Fibroblast of pulmonary artery (primary cell): ENCODE measurements at places on chromosomes 5 and 9.

GRCh38 chr9:91349115-91349555, 12.6 kb downstream of the AUH start:
- DNase-seq, result no peak

GRCh38 chr9:16652582-16652981, 217.9 kb downstream of the BNC2 start:
- DNase-seq, result peak; percentile 35

- DNase-seq, result no peak
Observed at GRCh38 chr9:33300546-33300945, 10.2 kb downstream of the NFX1 start.

DNA sequence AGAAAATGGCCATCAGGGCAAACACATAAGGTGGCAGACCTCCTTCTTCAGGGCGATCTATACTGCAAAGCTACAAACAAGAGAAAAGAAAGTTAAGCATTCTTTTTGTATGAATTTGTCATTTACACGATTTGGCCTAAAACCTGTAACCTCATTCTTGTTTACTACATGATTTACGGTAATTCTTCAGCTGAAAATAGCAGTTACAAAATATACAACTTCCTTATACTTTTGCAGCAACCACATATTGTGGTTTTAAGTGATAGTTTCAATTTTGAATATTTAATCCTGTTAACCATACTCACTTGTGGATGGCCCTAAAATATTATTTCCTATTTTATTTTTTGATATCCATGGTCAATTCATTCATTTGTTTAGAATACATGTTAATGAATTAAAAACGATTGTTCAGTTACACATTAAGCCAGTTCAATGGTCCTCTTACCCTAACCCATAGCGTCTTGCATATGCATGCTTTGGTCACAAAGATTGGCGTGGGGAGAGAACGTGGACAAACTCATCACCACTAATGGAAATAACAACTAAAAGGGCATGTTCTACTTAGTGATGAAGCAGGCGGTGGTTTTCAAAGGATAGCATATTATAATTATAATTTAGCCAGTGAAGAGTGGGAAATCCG, 16.6 kb downstream of the TUT7 start:
- DNase-seq, result no peak

GRCh38 chr9:36152741-36153438, 16.3 kb upstream of the CCIN start:
- no peak for DNase-seq

GRCh38 chr9:6579613-6580012, 65.9 kb downstream of the GLDC start:
- DNase-seq, result no peak

DNA sequence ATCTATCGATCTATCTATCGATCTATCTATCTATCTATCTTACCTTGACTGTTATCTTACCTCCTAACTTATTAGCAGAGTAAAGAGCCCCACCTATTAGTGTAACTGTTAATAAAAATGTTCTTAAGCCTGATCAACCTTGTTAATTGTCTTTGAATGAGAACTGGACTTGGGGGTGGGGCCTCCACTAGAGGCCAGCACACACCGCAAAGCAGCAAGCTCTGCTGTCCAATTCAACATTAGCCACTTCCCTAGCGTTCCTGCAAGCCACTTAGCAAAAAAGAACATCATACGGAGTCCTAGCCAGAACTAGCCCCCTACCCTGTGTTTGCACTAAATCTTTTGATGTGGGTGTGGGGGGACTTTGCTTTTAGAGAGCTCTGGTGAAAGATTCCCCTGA, 515.8 kb downstream of the KDM4C start:
- DNase-seq, result peak; percentile 60

GRCh38 chr9:17699615-17700330, 120.9 kb downstream of the SH3GL2 start:
- DNase-seq, result no peak

GRCh38 chr9:5549658-5550650, 39.6 kb downstream of the PDCD1LG2 start:
- DNase-seq, result peak; percentile 67
